ENCODE measurements at places on chromosomes 6 and 20.

DNA sequence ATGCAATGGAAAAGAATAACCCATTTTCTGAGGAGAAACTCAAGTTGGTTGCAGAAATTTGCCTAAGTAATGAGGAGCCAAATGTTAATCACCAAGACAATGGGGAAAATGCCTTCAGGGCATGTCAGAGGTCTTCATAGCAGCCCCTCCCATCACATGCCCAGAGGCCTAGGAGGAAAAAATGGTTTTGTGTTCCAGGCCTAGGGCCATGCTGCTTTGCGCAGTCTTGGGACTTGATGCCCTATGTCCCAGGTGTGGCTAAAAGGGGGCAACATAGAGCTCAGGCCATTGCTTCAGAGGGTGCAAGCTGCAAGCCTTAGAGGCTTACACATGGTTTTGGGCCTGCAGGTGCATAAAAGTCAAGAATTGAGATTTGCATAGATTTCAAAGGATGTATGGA, 485.9 kb downstream of the EYS start:
- DNase-seq, result no peak

GRCh38 chr6:124947971-124948451, 14.2 kb upstream of the RNF217 start:
- DNase-seq, result no peak

DNA sequence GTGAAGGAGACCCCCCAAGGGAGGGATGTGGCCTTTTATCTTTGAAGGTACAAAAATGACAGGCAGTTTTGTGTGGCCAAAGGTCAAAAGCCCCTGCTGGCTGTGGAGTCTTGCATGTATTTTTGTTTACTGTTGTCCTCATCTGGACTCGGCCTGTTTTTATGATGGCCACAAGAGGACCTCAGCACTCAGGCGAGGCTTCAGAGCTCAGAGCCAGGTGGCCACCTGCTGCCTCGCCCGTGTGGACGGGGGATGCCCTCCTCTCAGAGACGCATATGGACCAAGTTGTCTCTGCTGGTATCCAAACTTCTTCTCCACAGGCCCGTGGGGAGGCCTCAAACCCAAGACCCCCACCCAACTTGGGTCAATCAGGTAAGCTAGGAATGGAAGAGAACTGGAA, 118.2 kb downstream of the DACT2 start:
- DNase-seq, result no peak

DNA sequence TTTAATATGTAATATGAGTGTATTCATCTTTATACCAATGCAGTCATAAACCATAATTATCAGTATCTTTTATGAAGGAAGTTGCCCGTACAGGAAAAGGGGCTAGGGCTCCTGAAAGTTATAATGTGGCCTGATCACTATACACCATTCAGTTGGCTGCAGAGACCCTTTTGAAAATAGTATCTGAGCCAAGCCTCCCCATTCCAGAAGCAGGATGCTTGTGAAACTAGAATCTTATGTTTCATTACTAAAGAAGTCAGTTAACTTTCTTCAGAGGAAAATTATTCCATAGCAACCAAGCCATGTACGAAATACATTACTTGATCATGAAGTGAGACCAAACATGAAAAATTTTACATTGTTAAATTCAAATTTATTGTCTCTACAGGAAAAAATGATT, 251.5 kb upstream of the TCF21 start:
- no peak for DNase-seq

DNA sequence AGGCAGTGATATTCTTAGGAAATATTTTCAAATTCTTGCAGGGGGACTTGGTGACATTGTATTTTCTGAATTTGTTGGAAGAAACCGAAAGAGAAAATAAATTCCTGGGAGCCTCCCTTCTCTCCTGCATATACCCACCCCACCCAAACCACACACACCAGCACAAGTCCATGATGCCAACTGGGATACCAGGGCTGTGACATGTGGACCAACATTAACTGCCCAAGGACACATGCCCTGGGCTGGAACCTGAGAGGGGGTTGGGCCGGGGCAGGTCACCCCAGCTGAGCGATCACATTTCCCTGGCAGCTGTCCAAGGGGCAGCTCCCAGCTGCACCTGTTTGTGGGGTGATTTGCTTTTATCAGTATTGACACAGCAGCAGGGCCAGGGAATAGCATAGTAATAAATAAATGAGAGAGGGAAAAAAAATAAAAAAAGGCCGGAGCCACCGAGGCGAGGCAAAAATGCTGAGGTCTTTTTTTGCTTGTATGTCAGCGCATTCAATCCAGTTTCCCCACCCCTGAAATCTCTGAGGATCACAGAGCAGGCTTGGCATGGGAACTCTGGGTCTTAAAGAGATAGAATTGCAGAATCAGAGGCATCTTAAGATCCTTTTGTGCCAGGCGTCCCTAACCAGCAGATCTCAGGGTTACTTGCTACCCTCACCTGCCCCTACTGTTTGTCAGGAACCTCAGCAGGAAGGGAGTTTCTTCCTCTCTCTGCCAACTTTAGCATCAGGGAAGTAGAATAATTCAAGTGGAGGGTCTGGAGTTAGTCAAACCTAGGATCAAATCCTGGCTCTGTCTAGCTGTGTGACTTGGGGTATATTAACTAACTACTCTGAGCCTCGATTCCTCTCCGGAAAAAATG, 66.5 kb upstream of the PIM1 start:
- peak; percentile 39 for DNase-seq

GRCh38 chr6:139586273-139586672, 211.8 kb upstream of the CITED2 start:
- no peak for DNase-seq

GRCh38 chr20:42721923-42722322, 467.8 kb downstream of the PTPRT start:
- DNase-seq, result no peak

- no peak for DNase-seq
These were observed 145.6 kb upstream of the MANEA start for GRCh38 chr6:95431637-95432228.

- no peak for DNase-seq
These were observed 9.9 kb downstream of the SERPINB6 start for GRCh38 chr6:2961506-2961905.

GRCh38 chr20:1776681-1777475, 118.3 kb upstream of the SIRPA start:
- DNase-seq, result peak; percentile 62

DNA sequence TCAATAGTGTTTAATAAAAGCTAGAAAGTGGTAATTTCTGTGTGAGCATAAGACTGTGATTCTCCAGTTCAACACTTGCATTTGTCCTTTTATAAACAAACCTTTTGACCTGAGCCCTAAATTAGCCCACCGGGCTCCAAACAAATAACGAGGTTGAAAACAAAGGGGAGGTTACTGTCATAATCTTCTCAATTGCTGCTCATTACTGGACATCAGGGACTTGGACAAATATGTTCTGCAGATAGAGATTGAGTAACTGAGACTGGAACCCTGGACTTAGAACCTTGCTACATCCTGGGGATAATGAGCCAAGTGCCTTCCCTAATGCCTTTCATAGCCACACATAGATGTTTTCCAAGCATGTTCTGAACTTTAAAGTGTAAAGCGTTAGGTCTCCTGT, 84.2 kb upstream of the PCSK2 start:
- no peak for DNase-seq

DNA sequence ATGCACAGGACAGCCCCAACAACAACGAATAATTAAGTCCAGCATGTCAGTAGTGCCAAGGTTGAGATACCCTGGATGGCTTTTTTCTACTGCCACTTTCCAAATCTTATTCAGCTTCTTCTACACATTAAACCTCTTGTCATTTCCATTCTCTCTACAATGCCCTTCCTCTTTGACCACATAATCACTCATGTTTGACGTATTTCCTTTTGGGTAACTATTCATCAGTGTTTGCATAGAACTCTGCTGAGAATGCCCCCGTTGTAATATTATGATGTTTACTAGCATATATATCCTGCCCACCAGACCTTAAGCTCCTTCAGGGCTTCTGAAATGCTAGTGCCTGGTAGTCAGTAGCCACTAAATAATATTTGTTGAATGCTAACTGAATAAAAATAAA, 515.3 kb upstream of the RNF217 start:
- no peak for DNase-seq

DNA sequence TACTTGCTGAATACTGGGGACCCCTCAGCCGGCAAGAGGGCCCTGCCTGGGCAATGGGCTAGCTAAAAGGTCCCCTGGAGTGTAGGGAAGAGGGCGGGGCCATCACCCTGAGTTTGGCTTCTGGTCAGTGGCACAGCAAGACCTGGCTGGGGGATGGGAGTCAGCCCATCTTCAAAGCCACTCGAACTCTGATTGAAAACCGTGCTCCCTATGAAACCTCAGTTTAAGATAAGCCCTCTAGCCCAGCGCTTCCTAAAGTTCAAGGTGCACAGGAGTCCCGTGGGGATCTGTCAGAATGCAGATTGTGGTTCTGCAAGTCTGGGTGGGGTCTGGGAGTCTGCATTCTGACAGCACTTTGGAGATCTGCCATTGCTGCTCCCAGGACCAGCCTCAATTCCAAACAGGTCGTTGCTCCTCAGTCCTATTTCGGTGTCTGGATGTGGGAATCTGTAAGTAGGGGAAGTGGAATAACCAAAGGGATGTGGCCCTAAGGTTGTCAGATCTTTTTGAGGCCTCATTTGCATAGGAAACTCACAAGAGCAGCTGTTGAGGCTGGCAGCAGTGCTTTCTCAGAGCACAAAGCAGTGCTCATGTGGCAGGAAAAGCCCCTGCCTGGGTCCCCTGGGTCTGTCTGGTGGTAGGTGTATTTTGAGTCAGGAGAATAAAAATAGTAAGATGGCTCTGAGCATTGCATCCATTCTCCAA, 85.3 kb upstream of the SCP2D1 start:
- no peak for DNase-seq

DNA sequence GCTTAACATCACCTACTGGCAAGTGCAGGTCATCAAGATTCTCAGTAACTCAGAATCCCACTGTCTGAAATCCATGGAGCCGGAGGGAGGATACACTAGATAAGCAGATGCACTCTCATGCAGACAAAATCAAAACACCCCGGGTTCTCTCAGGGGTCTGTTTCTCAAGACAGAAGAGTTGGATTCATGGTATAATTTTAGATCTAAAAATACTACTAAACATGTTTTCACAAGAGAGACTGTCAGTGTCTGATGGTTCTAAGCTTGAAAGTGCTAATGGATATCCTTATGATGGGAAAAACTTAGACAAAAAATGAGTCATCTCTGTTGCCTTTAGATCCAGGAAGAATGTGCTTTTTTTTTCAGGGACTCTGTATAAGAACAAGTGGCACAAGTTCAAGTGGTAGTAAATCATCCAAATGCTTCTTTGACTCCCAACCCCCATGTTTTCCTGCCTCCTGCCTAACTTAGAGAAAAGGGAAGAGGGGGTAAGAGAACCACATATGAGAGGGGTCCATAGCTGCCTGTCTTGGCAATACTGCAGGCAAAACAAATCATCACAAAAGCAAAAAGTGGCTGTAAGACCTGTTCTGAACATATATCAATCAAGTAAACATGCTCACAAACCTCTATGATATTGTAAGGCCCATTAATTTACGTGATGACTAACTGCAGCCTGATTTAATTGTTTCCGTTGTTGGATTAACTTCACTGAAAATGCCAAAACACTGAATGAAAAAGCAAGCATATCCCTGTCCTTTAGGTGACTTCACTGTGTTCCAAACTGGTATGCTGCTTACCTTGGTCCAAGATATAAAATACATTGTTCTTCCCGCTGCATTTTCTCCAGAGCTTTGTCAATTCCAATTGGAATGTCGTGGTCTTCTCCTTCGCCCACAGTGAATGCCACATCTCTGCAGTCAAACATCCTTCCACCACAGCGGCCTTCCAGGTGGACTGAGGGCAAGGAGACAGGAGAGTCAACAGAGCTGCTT, 84.0 kb upstream of the TULP1 start:
- DNase-seq, result no peak

DNA sequence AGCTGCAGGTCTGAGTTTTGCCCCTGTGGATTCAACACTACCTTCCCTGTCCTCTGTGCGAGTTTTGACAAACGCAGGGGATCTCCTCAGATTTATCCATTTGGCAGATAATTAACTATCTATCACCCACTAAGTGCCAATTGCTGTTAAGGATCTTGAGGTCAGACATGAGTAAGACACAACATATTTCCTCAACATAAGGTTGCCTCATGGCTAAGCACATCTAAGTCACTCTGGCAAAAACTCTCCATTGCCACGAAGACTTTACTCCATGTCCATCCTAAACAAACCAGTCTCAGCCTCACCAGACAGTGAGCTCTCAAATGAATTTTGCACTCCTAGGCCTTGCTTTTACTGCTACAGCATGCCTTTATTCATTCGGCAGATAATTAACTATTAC, 408.4 kb downstream of the MAFB start:
- no peak for DNase-seq

GRCh38 chr20:53154540-53154939, 182.4 kb downstream of the TSHZ2 start:
- DNase-seq, result no peak

DNA sequence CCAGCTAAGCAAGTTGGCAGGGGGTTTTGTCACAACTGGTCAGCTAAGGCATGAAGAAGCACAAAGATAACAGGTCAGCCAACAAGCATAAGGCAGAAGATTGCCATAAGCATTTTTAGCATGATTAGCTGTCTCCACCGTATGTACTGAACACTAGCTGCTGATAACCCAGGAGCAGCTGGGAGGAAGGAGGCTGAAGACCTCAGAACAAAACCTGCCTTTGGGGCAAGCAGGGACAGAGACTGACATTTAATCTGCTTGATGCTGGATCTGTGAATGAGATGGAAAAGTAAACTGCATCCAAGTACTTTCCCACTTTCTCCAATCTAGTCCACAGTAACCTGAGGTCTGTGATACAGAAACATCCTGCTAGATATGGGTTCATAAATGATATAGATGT, 353.0 kb upstream of the MAP3K7 start:
- DNase-seq, result no peak

DNA sequence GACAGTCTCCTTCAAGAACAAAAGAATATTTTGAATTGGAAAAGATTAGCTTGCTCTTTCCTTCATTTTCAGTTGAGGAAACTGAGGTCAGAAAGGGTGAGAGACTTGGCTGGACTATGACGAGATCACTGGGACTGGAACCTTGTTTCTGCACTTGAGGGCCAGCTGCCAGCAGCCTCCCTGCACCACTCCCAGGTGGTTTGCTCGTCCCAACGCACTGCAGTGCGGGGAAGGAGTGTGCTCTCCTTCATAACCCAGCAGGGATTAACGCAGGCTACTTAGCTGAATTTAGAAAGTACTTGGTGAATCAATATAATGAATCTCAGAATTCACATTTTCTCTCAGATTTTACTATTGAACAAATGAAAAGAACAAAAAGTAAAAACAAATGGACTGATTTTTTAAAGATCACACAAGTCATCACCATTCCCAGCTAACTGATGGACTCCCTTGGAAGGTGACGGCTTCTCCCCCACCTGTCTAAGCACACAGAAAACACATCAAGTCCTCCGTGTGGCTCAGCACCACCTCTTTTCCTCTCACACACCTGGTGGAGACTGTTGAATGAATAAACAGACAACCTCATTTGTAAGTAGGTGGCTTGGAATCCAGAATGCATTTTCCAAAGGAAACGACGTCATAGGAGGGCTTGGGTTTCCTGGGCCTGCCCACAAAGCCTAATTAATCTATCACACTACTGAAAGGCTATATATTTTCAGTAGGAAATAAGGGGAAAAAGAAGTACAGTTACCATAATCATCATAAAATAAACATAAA, 121.0 kb downstream of the QRSL1 start:
- no peak for DNase-seq

Data from NCI-H1930 (cell line).